Aorta (tissue), 5 donors: ENCODE measurements at places on chromosomes 6 and 20. TPM values are rescaled to one million over a fixed set of nuclear protein-coding genes. Genes with fewer than 3 reads are reported as not detected.

TCF15 gene
- 0.58 TPM for total RNA-seq

SMLR1 gene
- not detected for total RNA-seq

GRCh38 chr6:146408583-146408982 lies 135.1 kb upstream of the RAB32 start:
- H3K27ac ChIP-seq, result no peak overlapping the region
- H3K36me3 ChIP-seq, result no peaks in the 10 kb centered on the region
- H3K4me1 ChIP-seq, result no peaks in the 10 kb centered on the region
- no peaks in the 10 kb centered on the region for H3K27me3 ChIP-seq
- DNase-seq, result no peak

GRCh38 chr20:51422514-51423289 lies 119.8 kb downstream of the NFATC2 start:
- no peak for DNase-seq
- H3K36me3 ChIP-seq, result no peaks in the 10 kb centered on the region
- H3K27ac ChIP-seq, result no peak overlapping the region
- H3K4me3 ChIP-seq, result no peak overlapping the region
- H3K27me3 ChIP-seq, result no peaks in the 10 kb centered on the region

- H3K4me3 ChIP-seq, result no peak overlapping the region
- no peak overlapping the region for H3K27ac ChIP-seq
- H3K27me3 ChIP-seq, result no peaks in the 10 kb centered on the region
- DNase-seq, result no peak
Observed at GRCh38 chr6:130143709-130144108, 79.0 kb downstream of the SAMD3 start.
